ENCODE measurements at places on chromosomes 1 and 21.

DNA sequence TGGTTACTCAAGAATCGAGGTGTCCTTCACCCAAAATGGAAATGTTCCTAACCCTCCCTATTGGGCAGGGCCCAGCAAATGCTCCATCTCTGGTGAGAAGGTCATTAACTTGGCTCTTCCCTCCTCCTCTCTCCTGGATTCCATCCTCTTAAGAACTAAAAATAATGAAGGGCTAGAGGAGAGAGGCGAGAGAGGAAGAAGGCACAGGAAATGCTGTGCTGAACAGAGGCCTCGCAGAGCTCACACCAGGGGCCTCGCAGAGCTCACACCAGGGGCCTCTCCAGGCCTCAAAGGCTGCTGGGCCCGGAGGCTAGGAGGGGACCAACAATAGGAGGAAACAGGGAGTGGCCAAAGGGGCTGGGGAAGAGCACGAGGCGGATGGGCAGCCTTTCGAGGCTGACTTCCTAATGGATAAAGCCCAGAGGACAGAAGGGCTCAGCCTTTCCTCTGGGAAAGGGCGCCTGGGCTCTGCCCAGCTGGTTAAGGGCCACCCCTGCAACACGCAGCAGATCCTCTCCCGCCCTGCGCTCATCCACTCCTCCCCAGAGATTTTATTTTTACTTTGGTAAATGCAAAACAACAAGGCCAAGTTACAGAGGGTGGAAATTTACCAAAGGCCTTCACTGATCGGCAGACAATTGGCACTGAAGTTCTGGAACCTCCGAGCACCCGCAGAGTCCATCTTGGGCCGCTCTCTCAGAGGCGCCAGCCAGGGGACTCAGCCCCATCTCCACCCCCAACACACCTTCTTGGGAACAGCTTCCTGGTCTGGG is 78.5 kb downstream of the ITPKB start:
- DNase-seq: no peak

GRCh38 chr1:155226188-155226909 is 17.9 kb downstream of the MTX1 start:
- peak; percentile 86 for DNase-seq

- peak; percentile 16 for DNase-seq
Measured at GRCh38 chr21:45074818-45075595, 627 bp downstream of the ADARB1 start.

GRCh38 chr21:21373969-21374368 is 375.8 kb downstream of the NCAM2 start:
- peak; percentile 7 for DNase-seq

GRCh38 chr1:55012661-55013060 is 13.9 kb downstream of the BSND start:
- DNase-seq: peak; percentile 42

- no peak for DNase-seq
Measured at GRCh38 chr1:2215329-2215728, 12.8 kb upstream of the SKI start.

GRCh38 chr1:11858968-11859871 is 475 bp upstream of the NPPB start:
- no peak for DNase-seq

DNA sequence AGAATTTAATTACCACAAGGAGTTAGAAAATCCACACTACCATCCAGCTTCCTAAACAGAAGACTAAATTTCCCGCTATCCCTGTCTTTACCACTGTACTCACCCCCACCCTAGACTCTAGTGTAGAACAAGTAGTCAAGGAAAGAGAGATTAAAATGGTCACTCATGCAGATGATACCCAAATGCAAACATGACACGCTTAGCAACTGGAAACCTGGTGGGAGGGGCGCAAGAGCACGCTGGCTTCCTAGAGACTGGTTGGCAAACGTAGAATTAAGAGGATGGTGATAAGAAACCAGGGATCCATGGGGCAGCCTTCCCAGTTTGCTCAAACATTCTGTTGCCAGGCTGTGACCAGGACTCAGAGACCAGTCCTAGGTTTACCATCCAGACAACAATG is 9.9 kb upstream of the LDLRAD1 start:
- DNase-seq: no peak

GRCh38 chr1:16903458-16903796 is 7.6 kb downstream of the RNU1-2 start:
- DNase-seq: peak; percentile 42

DNA sequence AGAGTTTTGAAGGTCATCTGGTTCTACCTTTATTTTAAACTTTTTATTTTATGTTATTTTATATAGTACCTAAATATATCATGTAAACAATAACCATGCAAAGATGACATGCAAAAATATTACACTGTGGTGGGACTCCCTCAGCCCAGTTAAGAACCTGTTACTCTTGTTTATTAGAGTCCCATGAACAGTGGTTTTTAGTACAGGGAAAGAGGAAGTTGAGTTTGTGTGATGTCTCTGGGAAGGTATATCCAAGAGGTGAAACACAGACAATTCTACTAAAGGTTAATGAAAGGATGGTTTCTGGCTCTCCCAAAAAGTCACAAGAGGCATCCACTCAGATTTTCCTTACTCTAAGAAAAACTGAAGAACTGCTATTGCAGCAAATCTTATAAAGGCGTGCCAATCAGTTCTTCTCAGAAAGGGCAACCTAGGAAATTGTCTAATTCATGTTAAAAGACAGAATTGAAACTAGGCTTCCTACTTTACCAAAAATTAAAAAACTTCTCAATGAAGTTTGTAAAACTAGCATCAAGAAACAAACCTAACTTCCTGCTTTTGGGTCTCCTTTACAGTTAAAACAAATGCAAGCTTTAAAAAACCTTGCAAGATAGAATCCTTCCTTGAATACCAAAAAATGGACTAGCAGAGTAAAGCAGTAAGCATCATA is 19.9 kb downstream of the GFI1 start:
- DNase-seq: no peak

DNA sequence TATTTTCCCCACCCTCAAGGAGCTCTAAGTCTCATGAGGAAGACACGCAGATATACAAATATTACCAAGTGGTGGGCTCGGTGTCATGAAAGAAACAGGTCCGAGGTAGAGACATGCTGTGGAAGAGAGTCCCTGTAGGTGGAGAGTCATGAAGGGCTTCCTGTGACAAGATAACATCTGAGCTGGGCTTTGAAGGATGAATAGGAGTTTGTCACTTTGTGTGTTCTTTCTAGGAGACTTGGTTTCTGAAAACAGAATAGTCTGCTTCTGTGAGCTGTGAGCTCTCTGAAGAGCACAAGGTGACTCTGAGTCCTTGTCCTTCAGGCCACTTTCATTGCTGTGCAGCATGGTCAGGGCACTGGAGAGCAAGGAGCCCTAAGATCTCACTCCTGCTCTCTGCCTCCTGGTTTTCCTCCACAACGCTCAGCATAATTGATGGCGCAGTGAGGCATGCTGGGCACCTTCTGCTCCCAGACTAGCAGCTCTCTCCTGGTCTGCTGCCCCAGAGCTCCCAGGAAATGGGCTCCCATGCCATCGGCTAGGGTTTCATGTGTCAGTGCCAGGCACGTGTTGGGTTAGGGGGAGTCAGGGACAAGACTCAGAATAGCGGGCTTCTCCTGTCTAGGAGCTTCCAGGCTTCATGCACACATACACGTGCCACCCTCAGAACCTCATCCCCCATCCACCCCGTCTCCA is 209.9 kb upstream of the CSF3R start:
- DNase-seq: no peak

- no peak for DNase-seq
Measured at GRCh38 chr1:24544239-24544638, 11.6 kb upstream of the NCMAP start.

GRCh38 chr1:212153635-212154034 is 118.1 kb downstream of the DTL start:
- DNase-seq: no peak

DNA sequence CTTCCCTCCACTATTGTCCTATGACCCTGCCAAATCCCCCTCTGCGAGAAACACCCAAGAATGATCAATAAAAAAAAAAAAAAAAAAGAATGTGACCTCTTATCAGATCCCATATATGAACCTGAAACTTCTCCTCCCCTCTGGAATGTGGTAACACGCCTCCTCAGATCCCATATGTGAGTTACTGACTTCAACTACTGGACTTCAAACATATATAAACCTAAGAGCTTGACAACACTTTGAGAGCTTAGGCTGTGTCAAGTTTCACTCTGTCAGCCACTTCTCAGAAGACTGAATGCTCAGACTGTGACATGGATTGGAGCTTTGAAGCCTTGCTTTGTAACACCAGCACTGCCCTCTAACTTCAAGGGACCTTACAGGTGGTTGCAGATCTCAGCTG is 148.4 kb downstream of the COP1 start:
- DNase-seq: no peak

DNA sequence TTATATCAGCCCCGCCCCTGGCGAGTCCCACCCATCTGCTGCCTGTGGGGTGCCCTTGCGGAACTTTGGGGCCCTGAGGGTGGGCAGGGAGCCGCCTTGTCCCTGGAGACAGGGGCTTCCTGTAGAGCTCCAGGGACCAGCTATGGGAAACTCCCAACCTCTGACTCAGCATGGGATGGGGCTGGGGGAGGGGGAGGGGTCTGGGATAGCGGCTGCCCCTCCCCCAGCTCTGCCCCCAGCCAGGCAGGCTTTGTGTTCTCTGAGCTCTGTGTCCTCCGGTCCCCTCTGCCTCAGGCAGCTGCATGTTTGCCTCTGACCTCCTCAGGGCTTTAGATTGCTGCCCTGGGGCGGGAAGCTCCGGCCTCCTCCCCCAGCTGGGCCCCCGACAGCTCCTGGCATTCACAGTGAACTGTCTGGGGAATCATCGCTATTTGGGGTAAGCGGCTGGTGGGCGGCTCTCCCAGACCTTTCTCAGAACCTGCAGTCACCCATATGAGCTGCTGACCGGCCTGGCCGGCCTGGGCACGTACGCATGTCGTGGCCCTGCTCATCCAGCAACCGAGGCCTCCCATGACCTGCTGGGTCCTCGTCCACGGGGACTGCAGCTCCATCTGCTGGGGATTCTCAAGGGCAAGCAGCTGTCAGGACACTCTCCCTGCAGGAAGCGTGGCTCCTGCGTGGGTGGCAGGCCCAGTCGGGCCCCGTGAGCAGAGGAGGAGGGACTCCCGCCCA is 17.1 kb downstream of the ARHGEF16 start:
- no peak for DNase-seq

GRCh38 chr1:229129301-229130027 is 141.4 kb upstream of the RAB4A start:
- no peak for DNase-seq

GRCh38 chr1:19010995-19011844 is 54.7 kb upstream of the IFFO2 start:
- no peak for DNase-seq

DNA sequence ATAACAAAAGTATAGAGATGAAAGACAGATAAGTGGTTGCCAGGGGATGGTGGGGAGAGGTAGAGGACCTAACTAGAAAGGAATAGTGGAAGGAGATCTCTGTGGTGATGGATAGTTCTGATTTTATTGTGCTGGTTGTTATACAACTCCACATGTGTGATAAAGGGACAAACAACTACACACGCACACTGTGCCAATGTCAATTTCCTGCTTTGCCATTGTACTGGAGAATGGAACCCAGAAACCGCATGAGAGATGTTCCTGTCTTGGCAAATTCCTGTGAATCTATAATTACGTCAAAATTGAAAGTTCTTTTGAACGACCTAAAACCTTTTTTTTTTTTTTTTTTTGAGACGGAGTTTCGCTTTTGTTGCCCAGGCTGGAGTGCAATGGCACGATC is 11.0 kb downstream of the TNFRSF9 start:
- DNase-seq: no peak

GRCh38 chr1:46652321-46653100 is 15.7 kb downstream of the ATPAF1 start:
- no peak for DNase-seq

- peak; percentile 52 for DNase-seq
Measured at GRCh38 chr1:44217809-44218410, 4.6 kb downstream of the DMAP1 start.

GRCh38 chr1:105724286-105724685 is 1332.2 kb upstream of the PRMT6 start:
- DNase-seq: no peak

DNA sequence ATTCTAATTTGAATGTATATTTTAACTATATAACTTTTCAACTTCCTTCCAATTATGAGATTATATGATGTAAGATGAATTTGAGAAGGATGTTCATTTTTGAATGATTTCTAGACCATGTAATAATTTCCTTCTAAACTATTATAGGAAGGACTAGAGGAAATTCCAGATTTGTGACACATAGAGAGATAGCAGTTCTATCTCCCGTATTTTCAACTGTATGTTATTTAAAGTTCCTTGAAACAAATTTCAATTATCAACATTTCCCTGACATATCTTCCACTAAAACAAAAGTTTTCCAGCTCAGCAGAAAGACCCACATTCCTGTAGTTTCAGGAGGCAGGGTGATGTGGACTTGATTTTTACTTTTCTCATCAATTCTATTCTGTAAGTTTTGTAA is 396.7 kb upstream of the C1orf87 start:
- DNase-seq: no peak

GRCh38 chr1:54701996-54702395 is 13.7 kb upstream of the TTC4 start:
- no peak for DNase-seq

GRCh38 chr1:209183195-209183594 is 400.3 kb upstream of the CAMK1G start:
- DNase-seq: no peak

DNA sequence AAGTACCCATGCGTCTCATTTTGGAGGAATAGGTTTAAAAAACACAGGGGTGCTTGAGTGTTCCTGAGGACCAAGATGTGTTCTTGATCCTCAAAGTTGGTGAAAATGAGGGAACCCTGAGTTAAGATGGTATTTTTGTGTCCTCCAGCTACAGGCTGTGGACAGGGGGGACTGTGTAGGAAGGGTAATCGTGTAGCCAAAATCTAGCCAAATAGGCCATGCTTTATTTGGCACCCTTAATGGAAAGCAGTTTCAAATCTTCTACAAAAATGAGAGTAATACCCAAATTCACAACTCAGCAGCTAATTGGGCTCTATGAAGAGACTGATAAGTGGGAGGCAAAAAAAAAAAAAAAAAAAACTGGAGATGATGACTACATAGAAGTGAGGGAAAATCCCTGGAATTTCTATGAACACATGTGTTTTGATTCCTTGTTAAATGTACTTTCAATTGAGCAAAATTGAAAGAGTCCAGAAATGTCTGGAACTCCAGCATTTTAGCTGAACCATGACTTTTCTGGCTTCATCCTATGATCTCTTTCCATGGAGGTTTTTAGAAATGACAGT is 470 bp downstream of the HSD11B1 start:
- DNase-seq: no peak

GRCh38 chr1:19698181-19698580 is 33.5 kb downstream of the HTR6 start:
- no peak for DNase-seq

DNA sequence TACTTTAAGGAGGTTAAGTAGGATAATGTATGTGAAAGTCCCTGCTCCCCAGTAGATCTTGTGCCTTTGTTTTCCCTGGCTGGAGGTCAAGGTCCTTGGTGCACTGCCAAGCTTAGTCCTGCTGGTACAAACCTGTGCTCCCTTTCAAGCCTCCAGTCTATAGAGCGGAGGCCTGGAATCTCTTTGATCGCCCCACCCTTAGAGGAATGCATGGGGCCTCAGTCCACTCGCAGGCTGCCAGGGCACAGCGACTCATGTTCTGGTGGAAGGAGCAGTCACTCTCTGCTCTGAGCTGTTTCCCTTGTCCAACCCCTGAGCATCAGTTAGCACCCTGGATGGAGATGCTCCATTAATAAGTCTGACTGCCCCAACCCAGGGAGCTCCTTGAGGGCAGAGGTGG is 121.8 kb downstream of the HMGB4 start:
- no peak for DNase-seq

GRCh38 chr1:167484726-167485502 is 33.4 kb downstream of the CD247 start:
- no peak for DNase-seq

All from NCI-H1105 treated with DMSO at 0.1 percent for 48 hours (cell line).